ENCODE measurements at places on chromosomes 1 and 21.

DNA sequence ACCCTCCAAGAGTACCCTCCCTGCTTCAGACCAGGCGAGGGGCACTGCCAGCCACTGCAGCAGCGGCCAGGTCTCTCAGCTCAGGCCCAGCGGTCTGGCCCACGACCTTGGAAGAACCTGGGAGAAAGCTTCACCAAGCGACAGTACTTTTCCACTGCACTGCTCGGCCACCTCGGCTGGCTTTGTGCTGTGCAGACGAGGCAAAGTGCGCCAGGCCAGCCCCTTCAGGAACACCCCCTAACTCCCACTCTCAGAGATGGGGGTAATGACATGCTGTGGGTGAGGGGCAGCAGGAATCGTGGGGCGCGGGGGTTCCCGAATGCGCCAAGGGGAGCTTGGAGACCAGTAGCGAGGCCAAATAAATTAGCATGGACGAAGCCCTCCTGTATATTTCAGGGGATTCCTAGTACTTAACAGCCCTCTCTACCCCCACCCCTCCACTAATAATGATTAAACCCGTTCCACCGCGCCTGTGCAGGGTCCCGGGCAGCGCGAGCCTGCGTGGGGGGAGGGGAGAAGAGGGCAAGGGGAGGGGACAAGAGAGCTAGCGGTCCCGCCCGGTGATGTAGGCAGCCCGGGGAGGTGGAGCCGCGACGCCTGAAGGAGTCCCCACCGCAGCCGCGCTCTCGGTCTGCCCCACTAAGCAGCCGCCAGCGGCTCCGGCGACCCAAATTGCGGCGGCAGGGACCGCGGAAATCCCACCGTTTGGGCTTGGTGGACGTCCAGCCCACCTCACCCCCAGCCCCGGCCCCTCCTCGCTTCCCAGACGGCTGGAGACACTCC is at the start of gene FAM43B:
Gene FAM43B, plus strand, starts transcription at position 629 of the 783 bp plus-strand sequence. CDS start 401 bp downstream, outside the sequence.
- DNase-seq: no peak

GRCh38 chr1:1306661-1307260 is 969 bp downstream of the ACAP3 start:
- no peak for DNase-seq

DNA sequence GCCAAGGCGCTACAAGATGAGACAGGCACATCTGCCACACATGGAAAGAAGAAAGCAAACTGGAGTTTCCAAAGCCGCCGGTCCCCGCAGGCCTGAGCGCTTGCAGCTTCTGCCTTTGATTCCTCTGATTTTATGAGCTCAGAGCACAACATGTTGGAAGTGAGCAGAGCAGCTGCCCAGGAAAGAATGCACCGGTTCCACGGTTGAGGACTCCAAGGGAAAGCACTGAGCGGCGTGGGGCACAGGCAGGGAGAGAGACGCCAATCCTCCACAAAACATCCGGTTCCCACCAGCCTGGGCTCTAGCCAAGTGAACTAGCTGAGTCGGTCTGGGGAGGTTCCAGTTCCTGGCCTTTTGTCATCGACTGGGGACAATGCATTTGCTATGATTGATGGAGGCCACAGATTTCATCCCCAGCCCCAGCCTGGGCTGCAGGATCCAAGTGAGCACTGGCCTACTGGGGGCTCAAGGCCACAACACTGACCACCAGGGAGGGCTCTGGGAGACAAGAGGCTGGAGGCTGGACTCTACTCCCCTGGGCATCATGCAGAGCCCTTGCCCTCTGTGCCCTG is 253.1 kb upstream of the IRF2BP2 start:
- peak; percentile 40 for DNase-seq

GRCh38 chr21:46500224-46500861 is 41.7 kb downstream of the DIP2A start:
- peak; percentile 30 for DNase-seq

DNA sequence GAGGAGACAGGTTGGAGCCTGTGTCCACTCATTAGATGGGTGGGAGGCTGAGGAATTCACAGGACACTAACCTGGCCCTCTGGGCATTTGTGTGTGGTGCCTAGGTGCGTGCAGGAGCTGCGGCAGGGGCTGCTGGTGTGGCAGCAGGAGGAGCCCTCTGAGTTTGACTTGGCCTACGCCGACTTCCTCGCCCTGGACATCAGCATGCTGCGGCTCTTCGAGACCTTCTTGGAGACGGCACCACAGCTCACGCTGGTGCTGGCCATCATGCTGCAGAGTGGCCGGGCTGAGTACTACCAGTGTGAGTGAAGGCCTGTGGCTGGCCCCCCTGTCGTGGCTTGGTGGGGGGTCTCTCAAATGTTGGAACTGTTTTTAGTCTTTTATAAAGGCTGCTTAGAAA is 3.6 kb downstream of the XKR8 start:
- DNase-seq: no peak

GRCh38 chr1:248739572-248740205 is 15.9 kb downstream of the LYPD8 start:
- DNase-seq: no peak

DNA sequence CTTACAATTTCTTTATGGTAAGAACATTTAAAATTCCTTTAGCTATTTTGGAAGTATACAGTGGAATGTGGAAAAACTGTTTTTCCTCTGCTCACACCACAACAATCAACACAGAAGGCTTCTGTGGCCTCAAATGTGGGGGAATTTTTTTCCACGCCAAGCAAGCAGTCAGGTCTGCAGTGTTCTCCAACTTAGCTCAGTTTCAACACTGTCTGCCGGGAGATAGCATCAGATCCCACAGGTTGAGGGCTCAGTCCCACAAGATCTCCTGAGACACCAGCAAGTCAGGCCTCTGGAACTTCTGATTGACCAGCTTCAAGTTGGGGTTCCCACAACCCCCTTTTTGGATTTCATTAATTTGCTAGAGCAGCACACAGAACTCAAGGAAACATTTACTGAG is 50.3 kb downstream of the PTBP2 start:
- no peak for DNase-seq

Data from MCF 10A (cell line).